ENCODE measurements at places on chromosomes 5 and 9.

- DNase-seq, result no peak
These were observed 950 bp downstream of the RGMB start for GRCh38 chr5:98774192-98775033.

GRCh38 chr5:35828082-35828598 lies 28.6 kb upstream of the IL7R start:
- DNase-seq, result no peak

- DNase-seq, result no peak
These were observed 80.3 kb upstream of the PHYKPL start for GRCh38 chr5:178312880-178313282.

GRCh38 chr9:136182420-136182787 lies 22.5 kb downstream of the LHX3 start:
- DNase-seq, result no peak

DNA sequence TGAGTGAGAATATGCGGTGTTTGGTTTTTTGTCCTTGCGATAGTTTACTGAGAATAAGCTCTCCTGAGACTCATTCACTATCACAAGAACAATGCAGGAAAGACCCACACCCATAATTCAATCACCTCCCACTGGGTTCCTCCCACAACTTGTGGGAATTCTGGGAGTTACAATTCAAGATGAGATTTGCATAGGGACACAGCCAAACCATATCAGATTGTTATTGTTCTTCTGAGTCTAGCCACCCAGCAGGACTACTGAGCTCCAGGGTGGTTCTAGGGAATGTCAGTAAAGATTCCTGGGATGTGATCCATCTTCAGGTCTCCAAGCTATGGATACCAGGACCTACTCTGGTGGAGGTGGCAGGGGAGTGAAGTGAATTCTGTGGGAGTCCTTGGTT lies 2075.1 kb upstream of the CDH9 start:
- no peak for DNase-seq

DNA sequence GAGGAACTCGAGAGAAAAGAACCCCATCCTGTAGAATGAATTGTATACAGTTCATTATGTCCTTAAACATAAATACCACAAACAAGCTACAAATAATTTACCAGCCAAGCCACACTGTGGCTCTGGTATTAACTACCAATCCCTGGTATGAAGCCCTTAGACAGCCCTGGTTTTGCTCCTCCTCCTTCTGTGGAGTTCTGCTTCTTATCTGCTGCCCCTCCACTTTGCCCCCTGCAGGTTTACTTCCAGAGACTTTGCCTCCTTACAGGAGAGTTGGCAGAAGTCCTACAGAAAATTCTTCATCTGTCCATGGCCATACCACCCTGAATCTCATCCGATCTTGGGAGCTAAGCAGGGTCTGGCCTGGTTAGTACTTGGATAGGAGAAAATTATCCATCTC lies 219.8 kb downstream of the ACTL7B start:
- DNase-seq, result no peak

DNA sequence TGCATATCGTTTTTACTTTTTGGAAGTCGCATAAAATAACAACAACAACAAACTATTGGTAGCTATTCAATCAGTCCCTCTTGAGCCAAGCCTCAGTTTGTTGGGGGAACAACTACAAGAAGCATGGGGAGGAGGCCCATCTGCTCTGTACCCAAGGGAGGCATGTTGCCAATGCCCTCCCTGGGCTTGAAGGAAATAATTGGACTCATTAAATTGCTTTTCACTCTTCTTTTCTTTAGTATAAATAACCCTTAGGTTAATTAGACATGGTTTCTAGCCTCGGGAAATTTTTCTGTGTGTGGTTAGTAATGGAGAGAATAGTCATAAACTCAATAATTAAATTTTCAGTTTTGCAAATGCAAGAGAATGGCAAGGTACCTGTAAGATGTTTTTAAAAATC lies 500.7 kb downstream of the TLE4 start:
- no peak for DNase-seq

DNA sequence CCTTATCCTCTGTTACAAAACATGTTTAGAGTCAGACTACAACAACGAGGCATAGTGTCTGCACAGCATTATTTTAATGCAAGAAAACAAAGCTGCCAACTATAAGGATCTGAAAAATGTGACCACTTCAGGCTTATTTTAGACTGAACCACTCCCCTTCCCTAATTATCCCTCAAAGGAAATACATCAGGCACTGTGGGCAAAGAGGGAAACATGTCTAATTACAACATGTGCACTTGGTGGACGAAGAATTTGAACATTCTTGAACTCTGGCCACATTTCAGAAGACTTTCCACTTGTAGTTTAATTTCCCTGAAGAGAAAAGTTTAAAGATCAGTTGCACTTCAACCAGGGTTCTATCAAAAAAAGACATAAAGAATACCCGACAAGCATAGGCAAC lies 3.8 kb downstream of the MTMR12 start:
- no peak for DNase-seq

DNA sequence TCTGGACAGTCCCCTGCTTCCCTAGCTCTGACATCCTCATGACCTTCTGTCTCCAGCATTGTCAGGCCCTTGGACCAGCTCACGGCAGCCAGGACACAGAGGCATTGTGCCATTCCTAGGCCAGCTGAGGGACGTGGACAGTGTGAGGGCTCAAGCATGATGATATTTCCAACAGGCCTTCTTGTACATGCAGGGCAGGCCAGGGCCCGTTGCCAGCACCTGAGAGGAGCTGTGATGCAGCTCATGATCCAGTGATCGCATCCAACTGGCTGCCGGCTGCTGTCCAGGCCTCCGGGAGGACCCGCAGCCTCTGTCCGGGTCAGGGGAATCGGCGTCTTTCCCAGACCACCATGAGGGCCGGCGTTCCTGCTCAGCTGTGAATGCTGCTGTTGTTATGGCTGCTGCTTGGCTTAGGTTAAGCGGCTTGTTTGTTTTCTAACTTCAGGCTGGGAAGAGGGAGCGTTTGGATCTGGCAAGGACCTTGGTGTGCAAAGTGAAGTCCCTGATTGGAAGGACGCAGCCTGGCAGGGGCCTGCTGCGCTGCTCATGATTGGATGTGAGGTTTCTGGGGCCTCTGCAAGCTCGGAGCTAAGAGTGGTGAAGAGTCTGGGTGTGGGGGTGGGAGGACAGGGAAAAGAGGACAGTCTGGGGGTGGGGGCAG lies 53.8 kb downstream of the PDZD2 start:
- DNase-seq, result no peak

- DNase-seq, result no peak
These were observed 971 bp downstream of the PHYKPL start for GRCh38 chr5:178231539-178232123.

- no peak for DNase-seq
These were observed 206.9 kb downstream of the CRB2 start for GRCh38 chr9:123562844-123563346.

GRCh38 chr5:65801352-65801783 lies 79.4 kb downstream of the NLN start:
- DNase-seq, result no peak

DNA sequence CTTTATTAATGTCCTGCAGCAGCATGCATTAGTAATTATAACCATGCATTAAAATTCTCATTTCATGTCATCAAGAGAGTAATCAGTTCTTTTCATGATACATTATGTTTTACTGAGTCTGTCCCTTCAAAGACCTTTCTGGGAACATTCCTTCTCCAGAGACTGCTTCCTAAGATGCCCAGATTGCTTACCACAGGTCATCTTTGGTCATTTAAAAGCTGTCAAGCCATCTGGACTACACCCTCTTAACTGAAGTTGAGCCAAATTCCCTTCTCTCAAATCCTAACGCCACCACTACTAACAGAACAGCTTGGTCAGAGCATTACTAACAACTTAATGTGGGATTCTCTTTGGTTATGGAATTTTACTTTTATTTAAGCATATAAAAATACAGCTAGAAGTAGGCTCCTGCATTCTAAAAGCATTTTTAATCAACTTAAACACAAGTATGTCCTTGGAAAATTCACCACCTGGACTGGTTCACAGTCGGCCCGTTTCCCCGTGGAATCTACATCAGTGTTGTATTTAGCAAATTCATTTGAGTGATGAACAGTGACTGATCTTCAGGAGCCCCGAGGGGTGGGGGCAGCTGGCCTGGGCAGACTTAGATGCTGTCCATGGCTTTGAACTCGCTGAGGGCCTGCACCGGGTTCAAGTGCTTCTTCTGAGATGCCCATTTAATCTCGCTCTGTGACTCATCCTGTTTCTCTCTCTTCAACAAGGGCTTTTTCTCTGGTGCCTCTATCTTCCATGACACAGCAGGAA lies 92.8 kb upstream of the CCDC112 start:
- no peak for DNase-seq

GRCh38 chr5:159132429-159133040 lies 32.8 kb upstream of the EBF1 start:
- DNase-seq, result no peak

GRCh38 chr9:136615631-136616306 lies 46.9 kb upstream of the EGFL7 start:
- no peak for DNase-seq

GRCh38 chr9:99361817-99362216 lies 139.7 kb downstream of the SEC61B start:
- DNase-seq, result no peak

DNA sequence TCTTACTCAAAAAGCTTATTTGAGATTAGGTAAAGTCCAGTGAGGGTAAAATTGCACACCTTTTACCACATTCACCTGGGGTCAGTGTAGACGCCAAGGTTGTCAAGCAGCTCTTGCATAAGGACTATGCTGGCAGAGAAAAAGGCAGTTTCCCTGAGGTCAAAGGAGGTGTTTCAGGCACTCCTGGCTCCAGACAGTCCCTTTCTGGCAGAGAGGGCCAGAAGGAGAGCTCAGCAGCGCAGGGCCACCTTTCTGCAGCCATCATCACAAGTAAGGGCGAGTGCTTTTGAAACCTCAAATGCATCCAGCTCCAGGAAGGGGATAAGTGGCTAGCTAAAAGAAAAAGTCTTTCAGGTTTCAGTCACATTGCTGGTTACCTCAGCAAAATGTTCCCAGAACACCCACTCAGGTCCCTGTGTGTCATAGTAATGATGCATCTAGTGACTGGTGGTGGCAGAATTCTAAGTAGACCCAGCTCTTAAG lies 16.7 kb upstream of the IL13 start:
- DNase-seq, result no peak

DNA sequence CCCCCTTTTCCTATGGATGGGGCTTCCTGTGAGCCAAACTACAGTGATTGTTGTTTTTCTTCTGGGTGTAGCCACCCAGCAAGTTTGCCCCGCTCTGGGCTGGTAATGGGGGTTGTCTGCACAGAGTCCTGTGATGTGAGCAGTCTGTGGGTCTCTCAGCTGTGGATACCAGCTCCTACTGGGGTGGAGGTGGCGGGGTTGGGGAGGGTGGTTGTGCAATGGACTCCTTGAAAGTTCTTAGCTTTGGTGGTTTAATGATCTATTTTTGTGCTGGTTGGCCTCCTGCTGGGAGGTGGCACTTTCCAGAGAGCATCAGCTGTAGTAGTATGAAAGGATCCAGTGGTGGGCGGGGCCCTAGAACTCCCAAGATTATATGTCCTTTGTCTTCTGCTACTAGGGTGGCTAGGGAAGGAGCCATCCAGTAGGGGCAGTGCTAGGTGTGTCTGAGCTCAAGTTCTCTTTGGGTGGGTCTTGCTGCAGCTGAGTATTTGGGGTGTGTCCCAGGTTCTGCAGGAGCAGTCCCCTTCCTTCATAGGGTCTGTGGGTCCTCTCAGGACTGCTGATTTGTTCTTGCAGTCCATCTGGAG lies 275.6 kb upstream of the PAPPA start:
- DNase-seq, result no peak

DNA sequence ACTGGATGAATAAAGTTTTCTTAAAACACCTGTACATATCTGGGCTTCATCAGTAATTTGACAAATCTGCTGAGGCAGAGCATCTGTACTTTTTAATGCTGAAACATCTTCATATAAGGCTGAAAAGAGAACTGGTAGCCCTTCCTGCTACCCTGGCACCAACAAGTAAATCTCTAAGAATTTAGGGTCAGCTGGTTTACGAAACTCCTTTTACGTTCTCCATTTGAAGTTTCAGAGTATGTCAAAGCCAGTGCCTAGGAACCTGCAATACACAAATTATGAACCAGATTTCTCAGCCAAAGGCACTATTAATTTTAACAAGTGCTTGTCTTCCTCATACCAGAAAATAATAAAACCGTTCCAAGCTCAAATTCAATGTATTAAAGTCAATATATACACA lies 3.8 kb downstream of the ZFAND5 start:
- no peak for DNase-seq

GRCh38 chr9:130604295-130604694 lies 24.9 kb downstream of the FUBP3 start:
- no peak for DNase-seq

DNA sequence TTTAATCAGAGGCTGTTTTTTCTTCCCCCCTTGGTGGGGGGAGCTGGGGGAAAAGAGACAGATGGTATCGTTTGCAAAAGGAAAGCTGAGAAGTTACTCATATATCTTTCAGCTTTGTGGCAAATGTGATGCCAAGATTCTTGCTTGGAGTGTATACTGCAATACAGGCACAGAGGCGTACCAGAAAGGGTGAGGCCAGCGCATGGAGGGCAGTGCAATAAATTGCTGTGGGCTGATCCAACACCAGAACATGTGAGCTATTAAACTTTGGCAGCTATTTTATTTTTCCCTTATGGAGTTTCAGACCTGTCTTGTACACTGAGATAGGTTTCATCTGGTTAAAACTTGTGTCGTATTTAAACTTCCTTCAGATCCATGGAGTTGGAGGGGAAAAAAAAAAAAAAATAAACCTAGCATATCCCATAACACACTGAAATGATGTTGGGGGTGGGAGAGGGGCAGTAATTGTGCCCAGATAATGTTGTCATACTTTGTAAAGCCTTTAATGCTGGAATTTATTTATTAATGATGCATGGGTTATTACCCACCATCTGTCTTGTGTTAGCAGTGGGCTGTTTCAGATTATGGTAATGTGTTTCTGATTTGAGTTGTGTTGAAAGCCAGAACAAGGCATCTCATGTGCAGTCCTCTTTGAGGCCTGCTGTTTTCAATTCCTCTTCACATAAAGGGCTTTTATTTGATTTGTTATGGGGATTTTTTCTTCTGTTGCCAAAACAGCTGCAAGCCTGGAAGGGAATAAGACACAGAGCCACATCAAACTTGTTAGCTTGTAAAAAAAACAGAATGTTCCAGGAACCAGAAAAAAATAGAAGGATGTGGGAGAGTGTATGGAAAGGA lies 891.3 kb downstream of the TLE1 start:
- DNase-seq, result no peak

- no peak for DNase-seq
These were observed 25.4 kb upstream of the ALDOB start for GRCh38 chr9:101460965-101461364.

DNA sequence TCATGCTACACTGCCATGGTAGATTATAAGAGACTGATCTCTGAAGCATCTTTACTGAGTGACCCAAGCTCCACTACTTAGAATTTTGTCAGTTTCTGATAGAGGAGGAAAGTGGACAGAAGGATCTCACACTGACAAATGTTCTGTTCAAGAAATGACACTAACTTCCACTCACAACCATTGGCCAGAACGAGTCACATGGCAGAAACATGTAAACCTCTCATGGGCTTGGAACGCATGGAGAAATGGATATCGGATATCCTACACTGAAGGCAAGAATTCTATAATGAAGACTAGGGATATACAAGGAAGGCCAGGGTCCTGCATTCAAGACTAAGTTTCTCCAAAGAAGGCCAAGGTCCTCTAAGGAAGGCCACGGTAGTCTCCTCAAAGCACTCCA lies 31.1 kb downstream of the EGFLAM start:
- no peak for DNase-seq

GRCh38 chr9:131552030-131552429 lies 6.7 kb downstream of the PRRT1B start:
- DNase-seq, result no peak

- no peak for DNase-seq
These were observed 3.1 kb downstream of the OLFM1 start for GRCh38 chr9:135090547-135090946.
